ENCODE measurements at places on chromosomes 13 and 19.
A peak's percentile ranks its signal among the peaks of the same experiment; 100 is the strongest.

DNA sequence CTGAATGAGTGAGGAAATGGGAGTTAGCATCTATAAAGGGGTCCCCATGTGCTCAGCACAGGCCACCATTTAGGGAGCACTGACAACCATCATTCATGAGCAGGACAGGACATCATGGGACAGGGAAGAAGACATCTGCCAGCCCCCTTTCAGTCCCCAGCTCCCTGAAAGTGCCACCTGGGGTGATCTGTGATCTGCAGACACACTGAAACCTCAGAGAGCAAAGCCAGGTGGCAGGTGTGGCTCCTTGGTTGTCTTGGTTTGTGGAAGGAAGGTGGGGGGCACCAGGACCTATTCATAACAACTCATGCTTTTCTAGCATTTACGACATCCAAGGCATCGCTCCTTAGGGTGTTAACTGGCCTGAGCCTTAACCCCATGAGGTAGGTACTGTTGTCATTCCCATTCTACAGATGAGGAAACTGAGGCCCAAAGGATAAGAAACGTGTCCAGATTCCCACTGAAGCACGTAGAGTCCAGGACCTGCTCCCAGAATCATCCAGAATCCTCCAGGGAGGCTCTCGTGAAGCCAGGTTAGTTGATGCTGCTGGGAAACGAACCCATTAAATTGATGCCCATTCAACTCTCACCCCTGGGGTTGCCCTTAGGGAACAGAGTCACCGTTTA is 5.8 kb downstream of the KDELR1 start:
- no peak for DNase-seq

DNA sequence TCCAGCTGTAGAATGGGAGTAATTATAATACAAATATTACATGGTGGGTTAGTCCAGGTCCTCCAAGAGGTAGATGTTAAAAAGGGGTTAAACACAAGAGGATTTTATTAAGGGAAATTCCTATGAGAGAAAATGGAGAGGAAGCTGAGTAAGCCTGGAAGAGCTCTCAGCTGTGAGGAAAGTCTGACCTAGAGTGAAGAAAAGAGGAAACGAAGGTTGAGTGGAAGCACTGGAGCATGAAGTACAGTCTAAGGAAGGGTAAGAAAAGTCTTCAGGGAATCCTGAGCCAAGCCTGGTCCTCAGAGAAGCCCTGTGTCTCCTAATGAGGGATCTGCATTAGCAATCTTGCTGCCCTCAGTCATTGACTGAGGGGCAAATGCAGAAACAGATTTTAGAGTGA is 506.2 kb downstream of the GPC5 start:
- no peak for DNase-seq

GRCh38 chr13:46320821-46321220 is 66.2 kb downstream of the RUBCNL start:
- DNase-seq = no peak

DNA sequence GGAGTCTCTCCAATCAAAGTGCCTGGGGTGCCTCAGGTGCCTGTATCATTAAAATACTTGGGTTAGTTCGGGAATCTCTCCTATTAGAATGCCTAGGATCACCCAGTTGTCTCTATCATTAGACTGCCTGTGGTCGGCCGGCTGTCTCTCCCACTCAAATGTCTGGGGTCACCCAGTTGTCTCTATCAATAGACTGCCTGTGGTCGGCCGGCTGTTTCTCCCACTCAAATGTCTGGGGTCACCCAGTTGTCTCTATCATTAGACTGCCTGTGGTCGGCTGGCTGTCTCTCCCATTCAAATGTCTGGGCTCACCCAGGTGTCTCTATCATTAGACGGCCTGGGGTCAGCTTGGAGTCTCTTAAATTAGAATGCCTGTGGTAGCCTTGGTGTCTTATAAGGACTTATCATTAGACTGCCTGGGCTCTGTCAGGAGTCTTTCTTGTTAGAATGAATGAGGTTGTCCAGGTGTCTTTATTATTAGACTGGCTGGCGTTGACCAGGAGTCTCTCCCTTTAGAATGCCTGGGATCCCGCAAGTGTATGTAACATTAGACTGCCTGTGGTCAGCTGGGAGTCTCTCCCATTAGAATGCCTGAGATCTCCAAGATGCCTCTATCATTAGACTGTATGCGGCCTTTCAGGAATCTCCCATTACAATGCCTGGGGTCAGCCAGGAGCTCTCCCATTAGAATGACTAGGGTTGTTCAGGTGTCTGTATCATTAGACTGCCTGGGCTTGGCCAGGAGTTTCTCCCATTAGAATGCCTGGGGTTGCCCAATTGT is 1555.5 kb downstream of the UQCRFS1 start:
- no peak for DNase-seq

DNA sequence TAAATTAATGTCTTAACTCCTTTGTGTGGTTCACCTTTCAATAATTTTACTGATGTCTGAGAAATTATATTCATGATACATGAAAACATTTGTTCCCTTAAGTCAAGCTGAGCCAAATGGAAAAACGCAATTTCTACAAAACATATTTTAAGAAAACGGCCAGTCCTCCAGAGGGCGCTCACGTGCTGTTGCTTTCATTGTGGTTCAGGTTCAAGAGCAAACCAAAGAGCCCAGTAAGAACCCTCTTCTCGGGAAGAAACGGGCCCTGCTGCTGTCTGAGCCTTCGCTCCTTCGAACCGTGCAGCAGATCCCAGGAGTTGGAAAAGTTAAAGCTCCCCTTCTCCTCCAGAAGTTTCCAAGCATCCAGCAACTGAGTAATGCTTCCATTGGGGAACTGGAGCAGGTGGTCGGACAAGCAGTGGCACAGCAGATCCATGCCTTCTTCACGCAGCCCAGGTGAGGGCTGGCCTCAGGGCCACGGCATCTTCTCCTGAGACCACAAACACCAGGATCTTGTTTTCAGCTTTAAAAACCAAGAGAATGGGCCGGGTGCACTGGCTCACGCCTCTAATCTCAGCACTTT is 4.3 kb downstream of the FAAP24 start:
- DNase-seq = peak; percentile 90

DNA sequence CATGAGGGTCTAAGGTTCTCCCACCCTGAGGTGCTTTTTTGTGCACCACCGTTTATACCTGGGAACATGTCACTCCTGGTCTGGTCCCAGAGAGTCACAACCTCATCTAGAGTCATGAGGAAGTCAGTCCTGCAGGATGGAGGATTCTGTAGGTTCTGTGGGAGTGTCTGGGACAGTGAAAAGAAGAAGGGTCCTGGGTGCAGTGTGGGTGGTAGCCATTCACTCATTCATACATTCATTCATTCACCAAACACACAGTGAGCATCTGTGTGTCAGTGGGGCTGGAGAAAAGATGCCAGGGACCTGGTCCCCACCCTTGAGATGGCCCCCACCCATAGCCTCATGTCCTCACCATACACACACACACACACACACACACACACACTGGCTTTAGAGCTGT is 8.7 kb upstream of the CEACAM18 start:
- no peak for DNase-seq

- no peak for DNase-seq
These were observed 91.7 kb upstream of the ANKRD10 start for GRCh38 chr13:111006506-111007031.

DNA sequence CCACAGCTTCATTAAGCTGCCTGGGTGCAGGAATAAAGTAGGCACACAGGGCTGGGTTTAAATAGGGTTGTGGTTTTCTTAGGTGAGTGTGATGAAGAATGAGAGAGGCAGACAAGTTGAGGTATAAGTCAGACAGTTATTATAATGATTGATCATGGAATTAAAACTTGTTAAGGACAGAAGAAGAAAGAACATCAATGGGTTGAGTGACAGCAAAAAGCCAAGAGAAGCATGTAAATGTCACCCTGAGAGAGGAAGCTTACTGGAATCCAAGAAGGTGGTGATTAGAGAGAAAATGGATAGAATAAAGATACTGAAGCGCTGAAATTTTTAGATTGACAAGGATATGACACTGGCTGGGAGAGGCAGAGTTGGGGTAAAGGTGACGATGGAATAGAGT is 325.2 kb upstream of the SLITRK1 start:
- no peak for DNase-seq
